ENCODE measurements at places on chromosomes 2 and 18.
A peak's percentile ranks its signal among the peaks of the same experiment; 100 is the strongest.

GRCh38 chr18:79727211-79727610 is 47.6 kb downstream of the CTDP1 start:
- DNase-seq: no peak

DNA sequence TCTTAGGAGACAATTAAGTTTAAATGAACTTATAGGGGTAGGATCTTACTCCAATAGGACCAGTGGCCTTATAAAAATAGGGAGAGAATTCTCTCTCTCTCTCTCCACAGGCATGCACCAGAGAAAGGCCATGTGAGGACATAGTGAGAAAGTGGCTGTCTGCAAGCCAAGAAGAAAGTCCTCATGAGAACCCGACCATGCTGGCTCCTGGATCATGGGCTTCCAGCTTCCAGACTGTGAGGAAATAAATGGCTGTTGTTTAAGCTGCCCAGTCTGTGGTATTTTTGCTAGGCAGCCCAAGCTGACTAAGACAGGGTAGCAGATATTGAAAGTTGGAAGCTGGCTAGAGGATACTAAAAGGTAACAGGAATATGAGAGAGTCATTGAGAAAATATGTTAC is 454.0 kb downstream of the NBAS start:
- no peak for DNase-seq

GRCh38 chr2:98463988-98464771 is 19.5 kb downstream of the INPP4A start:
- DNase-seq: no peak

DNA sequence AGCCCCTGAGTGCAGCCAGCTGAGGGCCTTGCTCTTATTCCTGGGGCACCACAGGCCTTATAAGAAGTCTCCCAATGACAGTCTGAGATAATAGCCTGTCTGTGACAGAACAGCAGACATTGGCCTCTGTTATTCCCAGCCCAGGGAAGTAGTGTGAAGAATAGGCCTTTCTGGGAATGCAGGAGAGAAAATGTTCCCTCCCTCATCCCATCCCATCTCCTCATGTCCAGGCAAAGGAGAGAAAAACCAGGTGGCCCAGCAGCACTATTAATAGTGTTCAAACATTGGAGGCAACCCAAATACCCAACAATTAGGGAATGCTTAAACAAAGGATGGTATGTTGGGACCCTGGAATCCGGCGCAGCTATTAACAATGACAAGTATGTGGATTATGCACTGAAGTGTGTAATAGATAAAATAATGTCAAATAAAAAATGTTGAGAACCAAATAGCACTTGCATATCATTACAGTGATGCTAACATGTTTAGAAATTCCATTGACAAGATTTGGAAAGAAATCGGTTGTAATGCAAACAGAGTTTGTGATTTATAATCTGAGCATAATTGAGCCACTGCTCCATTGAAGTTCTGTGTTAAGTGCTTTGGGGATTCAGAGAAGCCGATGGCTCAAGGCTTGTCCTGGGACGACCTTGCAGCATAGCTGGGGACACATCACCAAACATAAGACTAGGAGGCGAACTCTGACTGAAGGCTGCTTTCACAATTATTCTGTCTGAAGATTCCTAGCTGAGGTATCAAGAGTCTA is 69.3 kb downstream of the LBH start:
- DNase-seq: peak; percentile 76

DNA sequence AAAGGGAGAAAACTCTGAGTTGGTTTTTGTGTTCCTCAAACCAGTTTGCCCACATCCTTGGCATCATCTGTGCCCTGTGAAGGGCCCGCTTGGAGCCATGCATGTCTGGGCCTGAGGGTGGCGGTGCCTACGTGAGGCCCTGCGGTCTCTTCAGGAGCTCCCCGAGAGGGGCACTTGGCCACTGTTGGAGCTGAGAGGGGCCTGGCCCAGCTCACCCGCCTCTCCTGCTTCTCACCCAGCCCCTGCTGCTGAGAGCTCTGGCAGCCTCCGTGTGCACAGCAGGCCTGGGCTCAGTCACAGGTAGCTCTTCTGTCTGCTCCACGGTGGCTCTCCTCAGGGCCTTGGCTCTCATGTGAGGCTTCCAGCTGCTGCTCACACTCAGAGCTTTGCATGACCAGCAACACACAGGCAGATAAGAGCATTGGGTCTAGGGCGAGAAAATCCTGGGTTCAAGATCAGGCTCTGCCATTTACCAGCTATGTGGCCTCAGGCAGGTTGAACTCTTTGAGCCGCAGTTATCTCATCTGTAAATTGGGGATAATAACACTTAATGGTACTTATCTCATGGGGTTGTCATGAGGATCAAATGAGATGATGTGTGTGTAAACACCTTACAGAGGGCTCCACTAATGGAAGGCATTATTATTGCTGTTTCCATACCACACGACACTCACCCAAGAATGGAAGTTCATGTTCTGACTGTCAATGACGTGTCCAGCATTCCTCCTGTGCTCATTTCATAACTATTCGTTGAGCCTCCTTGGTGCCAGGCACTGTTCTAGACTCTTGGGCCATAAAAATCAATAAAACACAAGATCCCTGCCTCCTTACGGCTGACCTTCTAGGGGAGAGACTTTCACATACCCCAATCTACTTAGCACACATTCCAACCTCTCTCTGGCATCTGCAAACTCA is 41.6 kb upstream of the PLB1 start:
- DNase-seq: no peak

GRCh38 chr2:170878066-170878465 is 51.0 kb upstream of the GORASP2 start:
- DNase-seq: no peak

GRCh38 chr2:27351802-27352598 is 4.6 kb downstream of the GTF3C2 start:
- DNase-seq: no peak

GRCh38 chr2:59182249-59182648 is 941.1 kb upstream of the FANCL start:
- peak; percentile 43 for DNase-seq

- no peak for DNase-seq
Observed at GRCh38 chr18:8406186-8406867, 202.9 kb upstream of the RAB12 start.

DNA sequence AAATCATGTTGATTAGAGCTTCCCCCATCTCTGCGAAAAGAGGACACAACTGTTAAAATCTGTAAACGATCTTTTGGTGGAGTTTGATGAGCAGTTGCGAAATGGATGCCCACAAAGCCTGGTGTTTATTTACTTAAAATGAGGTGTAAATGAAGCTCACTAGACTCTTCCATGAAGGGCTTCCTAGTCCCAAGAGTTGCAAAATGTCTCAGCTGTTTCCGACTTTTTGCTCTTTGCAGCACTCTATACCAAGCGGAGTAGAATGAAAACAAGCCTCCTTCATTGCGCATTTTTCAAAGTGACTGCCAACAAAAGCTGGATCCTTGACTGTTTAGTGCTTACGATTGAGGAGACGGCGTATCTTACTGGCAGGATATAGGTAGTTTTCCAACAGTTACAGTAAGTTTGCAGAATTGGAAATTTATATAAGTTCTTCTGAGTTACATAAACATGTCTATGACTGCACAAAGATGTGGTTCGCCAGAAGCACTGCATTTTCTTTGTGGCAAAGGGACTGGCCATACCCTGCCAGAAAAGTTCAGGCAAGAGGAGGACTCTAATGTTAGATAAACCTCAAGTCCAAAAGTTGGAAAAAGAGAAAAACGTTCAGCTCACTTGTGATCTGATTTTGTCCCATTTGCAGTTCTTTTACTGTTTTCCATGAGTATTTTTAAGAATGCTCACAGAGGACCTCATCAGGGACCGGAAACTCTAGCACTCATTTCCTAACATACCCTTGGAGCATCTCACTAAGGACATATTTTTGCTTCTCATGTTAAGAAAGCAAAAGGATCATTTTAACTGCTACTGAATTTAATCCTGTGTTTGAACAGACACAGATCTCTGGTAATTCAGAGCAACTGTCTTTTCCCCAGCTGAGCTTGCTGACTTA is 42.7 kb downstream of the COLEC12 start:
- no peak for DNase-seq

- DNase-seq: no peak
Observed at GRCh38 chr2:27186613-27187345, 25.1 kb upstream of the ATRAID start.

DNA sequence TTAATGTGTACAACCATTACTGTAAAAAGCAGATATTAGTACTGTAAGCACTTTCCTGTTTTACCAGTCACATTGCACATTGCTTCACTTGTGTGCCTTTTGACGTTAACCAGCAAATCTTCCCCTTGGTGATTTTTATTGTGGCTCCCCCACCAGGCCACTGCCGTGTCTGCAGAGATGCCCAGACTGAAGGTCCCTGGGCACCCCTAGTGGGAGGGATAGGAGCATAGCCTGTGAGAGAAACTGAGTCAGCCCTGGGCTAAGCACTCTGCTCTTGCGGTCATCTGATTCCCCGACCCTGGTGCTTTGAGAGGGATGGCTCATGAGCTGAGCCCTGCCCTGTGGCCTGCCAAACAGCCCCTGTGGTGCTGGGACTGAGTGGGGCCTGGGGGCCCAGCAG is 73.4 kb downstream of the INPP4A start:
- peak; percentile 53 for DNase-seq

GRCh38 chr2:105127289-105127915 is 89.5 kb downstream of the MRPS9 start:
- no peak for DNase-seq

DNA sequence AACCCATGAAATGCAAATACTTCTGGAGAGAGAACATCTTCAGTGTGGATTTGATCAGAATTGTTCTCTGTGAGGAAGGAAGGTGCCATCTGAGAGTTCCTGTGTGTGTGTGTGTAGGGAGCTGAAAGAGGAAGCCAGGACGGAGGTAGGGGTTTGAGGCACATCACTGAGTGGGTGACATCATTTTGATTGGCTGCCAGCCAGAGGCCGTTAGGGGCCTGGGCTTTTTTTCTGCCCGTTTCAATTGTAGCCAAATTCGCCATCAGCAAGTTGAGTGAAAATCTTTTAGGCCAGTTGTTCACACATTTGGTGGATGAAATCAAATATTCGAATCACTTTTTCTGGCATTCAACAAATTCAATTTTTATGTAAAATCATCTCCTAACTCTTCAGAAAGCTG is 48.9 kb downstream of the TSN start:
- peak; percentile 66 for DNase-seq

DNA sequence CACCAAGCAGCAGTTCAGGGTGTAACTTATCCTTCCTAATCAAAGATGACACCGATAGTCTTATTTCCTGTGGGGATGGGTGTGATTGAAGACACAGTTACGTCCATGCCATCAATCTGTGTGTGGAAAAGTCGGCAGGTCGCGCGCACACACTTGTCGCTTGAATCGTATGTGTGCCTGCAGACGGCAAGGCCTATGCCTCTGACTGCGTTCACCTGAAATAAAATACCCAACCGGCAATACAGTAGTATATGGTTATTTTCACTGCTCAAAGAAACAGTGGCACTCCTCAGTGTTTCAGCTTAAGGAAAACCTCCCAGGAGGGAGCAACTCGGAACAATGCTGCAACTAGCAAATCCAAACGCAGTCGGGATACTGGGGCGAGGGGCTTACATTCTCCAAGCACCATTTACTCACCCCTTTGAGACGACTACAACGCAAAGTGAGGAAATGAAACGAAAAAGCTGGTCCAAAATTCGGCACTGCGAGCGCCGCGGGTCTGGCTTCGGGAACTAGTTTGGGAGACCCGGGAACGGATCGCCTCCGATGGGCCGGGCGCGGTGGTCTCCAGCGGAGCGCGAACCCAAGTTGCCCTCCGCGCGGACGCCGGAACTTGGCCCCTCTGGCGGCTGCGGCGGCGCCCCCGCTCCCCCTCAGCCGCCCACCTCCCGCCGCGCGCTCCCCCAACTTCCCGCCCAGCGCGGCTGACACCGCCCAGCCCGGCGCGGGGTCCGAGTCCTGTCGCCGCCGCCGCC is 675 bp downstream of the PRKD3 start:
- DNase-seq: no peak

GRCh38 chr2:16223841-16224177 is 283.5 kb downstream of the MYCN start:
- DNase-seq: no peak

- no peak for DNase-seq
Observed at GRCh38 chr2:210496512-210496911, 20.0 kb upstream of the LANCL1 start.

GRCh38 chr2:441258-442022 is 153.5 kb upstream of the ALKAL2 start:
- DNase-seq: no peak

DNA sequence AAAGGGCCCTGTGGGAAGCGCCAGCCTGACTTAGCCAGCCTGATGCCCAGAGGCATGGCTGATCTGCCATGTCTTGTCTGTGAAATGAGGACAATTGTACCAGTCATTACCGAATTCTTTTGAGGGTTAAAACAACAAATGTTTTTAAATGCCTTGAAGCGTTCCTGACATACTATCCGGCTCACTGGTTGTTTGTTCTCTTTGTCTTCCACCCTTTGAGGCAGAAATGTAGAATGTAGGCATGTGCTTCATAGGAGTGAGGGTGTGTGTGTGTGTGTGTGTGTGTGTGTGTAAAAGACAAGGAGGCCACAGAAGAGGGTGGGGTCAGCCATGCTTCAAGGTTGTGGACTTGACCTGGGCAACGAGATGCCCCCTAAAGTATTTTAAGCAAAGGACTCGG is 35.5 kb downstream of the TGFBRAP1 start:
- no peak for DNase-seq

GRCh38 chr2:176491172-176491904 is 222.1 kb downstream of the MTX2 start:
- DNase-seq: peak; percentile 85

DNA sequence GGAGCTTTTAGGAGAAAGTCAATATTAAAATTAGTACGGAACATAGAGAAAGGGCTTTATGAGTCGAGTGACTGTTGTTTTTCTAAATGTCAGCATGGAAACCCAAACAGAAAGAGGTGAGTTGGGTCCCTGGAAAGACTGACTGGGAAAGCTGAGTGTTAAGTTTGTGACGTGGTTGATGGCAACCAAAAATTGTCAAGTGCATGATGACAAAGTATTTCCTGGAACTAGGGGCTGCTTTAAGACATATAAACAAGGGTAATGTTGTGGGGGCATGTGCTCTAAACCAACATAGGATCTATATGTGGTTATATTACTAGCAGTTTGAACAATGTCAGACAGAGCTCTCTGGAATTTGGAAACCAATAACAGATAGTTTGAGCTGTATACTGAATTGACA is 50.9 kb upstream of the GPD2 start:
- DNase-seq: no peak

DNA sequence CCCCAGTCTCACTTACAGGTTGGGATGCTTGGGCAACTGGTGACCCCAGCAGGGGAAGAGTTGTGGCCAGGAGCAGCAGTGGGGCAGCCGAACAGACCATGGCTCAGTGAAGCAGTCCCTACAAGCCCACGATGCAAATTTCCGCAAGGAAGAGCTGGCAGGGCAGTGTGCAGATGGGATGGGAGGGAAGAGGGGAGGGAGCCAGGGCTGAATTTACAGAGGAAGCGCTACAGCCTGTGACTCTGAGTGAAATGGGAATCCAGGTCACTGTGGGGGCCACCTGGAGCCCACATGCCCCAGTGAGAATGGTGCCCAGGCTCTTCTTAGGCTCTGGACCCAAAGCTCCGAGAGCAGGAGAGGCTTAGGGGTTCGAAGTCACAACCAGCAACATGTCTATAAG is 27.0 kb upstream of the SELENOI start:
- no peak for DNase-seq
